ENCODE measurements at places on chromosomes 1 and 21.

DNA sequence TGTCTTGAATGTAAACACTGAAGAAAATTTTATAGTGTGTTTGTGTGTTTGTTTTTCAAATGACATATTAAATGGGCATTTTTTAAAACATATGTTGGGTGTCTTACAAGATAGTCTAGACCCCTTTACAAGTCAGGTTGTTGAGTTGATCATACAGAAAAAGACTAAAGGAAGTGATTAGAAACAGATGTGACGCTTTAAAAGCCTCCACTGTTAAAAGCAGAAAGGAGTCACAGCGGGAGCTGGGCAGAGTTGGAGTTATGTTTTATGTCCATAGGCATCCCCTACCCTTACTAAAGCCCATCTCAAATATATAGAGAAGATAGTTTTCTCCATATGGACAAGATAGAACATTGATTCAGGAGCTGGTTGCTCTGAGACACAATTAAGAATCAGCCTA is 393.9 kb downstream of the PLPP3 start:
- no peak for DNase-seq

DNA sequence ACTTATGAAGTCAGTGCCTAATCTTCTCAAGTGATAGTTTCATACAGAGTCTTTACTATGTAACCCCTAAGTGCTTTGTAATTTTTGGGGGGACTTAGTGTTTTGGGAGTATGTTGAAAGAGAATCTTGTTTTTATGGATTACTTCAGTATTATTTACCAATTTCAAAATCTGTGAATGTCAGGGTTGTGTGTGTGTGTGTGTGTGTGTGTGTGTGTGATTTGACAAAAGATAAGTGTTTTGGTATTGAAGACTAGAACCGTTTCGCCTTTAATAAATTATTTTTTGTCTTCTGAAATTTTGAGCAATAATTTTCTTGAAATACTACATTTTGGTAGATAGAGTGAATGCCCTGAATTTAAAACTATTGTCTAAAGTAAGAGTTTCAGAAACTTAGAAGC is 5.8 kb downstream of the MAGI3 start:
- DNase-seq: no peak

DNA sequence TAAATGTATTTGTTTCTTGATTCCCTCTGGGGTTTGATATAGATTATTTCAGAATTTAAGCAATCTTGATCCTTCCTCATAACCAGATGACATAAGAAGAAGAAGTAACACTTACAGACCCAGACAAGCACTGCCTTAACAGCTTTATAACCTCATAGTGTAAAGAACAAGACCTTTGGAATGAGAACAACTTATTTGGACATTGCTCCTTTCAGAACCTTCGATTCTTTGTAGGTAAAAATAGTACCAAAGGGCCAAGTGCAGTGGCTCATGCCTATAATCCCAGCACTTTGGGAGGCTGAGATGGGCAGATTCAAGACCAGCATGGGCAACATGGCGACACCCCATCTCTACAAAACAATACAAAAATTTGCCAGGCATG is 15.0 kb downstream of the TM2D1 start:
- no peak for DNase-seq

GRCh38 chr1:9437961-9438430 is 101.3 kb upstream of the SLC25A33 start:
- no peak for DNase-seq

- no peak for DNase-seq
Observed at GRCh38 chr1:32405672-32406467, 11.6 kb upstream of the BSDC1 start.

- no peak for DNase-seq
Observed at GRCh38 chr1:201072922-201073321, 39.3 kb downstream of the CACNA1S start.

- DNase-seq: no peak
Observed at GRCh38 chr1:54998100-54998499, 633 bp upstream of the BSND start.

DNA sequence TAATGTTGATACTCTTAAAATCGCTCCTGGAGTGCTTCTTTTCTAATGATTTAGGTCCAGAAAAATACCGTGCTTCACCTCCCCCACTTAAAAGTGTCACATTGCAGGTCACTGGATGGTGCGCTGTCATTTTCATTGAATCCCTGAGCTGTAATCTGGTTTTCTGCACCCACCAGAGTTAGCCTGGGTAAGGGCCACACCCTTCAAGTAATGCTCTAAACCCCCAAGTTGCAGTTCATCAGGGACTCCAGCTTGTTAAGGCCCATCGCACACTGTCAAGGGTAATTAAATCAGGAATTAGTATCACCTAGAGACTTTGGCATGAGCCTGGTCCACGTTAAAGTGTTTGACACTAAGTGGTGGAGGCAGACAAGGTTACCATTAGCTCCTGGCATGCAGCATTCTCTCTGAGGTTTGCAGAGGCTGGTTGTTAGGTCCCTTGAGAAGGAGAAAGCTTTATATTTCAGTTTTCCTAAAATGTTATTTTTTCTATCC is 34.0 kb downstream of the ASTN1 start:
- no peak for DNase-seq

DNA sequence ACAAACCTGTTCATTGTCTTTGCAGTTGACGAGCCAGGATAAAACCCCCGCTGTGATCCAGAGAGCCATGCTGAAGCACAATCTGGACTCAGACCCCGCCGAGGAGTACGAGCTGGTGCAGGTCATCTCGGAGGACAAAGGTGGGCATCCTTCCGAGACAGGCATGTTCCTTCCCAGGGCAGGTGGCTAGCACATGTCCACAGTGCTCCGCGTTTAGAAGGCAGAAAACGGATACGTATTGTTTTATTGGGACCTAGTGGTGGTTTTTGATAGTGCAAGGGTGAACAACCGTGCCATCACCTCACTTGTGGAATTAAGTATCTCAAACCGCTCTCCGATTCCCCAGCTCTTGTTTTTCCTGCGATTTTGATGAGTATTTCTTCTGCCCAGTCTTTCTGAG is 115.3 kb downstream of the COLGALT2 start:
- no peak for DNase-seq

GRCh38 chr21:41432562-41433460 is 6.8 kb downstream of the MX1 start:
- DNase-seq: no peak

DNA sequence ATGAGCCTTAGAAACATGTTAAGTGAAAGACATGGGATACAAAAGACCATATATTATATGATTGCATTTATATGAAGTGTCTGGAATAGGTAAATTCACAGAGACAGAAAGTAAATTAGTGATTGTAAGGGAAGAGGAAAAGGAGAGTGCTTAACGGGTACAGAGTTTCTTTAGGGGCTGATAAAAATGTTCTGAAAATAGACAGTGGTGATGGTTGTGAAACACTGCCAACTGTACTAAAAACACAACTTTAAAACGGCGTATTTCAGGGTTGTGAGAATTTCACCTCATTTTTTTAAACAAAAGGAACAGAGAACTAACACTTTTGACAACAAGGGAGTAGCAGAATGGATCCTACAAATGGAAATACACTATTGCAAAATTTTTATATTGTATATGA is 13.4 kb downstream of the COP1 start:
- DNase-seq: no peak

DNA sequence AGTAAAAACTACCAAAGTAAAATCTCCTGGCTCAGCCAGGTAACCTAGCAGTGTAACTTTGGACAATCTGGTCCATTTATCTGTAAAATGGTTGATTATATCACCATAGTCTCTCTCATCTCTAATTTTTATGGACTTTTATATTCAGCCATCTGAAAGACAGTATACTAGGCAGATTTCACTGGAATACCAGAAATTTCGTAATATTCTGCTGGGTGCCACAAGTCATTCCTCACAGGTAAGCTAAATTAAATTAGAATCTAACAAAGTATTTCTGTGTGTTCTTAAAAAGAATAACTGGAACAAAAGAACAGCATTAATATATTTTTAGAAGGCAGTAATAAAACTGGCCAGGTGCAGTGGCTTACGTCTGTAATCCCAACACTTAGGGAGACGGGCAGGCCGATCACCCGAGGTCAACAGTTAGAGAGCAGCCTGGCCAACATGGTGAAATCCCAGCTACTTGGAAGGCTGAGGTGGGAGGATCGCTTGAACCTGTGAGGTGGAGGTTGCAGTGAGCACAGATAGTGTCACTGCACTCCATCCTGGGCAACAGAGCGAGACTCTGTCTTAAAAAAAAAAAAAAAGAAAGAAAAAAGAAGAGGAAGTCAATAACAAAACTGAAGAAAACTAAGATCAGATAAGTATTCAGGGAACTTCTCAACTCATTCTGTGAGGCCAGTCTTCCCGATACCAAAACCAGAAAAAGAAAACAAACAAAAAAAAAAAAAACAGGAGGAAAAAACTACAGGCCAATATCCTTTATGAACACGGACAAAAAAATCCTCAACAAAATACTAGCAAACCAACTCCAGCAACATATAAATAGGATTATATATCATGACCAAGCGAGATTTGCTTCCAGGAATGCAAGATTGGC is 35.9 kb downstream of the PIK3R3 start:
- no peak for DNase-seq

DNA sequence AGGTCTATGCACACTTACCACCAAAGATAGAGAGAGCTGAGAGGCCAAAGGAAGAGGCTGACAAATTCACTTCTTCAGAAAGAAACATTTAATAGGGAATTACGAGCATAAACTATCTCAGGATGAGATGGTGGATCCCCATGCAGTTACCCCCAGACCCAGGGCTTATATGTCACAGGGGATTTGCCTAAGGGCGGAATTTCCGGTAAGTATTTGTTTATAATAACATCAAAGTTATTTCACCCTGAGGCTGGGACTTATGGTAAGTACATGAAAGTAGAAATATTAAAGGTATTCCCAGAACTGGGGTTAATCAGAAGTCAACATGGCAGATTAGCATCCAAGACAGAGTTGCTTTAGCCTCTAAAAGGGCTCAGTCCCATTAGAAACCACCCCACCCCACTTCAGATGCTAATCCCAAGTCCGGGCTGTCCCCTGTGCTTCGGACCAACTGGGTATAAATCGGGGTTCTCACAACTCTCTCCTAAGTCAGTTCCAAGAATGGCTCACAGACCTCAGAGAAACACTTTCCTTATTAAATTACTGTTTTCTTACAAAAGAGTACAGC is 247.4 kb upstream of the ZP4 start:
- no peak for DNase-seq

DNA sequence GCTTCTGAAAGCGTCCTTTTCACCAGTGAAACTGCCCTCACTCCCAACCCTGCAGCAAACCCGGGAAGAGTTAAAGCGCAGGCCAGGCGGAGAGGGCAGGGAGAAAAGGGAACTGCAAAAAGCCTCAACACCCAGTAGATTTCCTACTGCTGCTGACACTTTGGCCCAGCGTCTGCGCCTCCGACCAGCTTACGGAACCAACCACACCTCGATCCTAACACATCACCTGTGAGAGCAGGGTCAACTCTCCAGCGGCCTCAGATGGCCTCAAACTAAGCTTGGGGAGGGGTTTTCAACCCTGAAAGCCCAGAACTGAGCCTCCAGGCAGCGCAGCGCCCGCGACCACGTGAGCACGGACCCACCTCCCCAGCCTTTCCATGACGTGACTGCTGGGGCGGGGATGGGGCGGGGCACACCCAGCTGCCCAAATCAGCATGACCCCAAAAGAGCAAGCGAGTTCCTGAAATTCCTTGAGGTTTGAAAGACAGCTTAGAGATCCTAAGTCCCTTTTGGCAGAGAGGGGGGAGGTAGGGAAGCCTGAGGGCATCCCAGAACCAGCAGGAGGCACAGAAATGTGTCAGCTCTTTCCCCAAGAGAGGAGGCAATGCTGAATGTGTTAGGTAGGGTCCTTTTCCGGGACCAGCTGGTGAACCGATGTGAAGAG is 59.1 kb downstream of the ITPKB start:
- peak; percentile 73 for DNase-seq

DNA sequence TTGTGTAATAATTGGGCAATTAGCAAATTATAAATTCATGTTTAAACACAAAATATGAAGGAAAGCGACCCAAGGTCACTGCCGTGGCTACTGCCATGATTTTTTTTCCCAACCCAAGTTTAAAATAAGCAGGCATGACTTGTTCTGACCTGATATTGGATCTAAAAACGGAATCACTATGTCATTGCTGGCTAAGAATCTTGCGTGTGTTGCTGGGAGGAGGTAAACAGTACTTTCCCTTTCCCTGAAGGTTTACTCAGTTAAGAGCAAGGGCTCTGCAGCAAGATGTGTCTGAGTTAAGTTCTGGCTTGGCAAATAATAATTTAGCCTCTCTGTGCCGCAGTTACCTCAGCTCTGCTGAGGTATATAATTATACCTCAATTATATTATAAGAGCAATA is 125.7 kb upstream of the L1TD1 start:
- no peak for DNase-seq

- no peak for DNase-seq
Observed at GRCh38 chr1:160124705-160125478, 9.3 kb downstream of the ATP1A2 start.

- DNase-seq: no peak
Observed at GRCh38 chr1:166902279-166902678, 26.2 kb upstream of the TADA1 start.

GRCh38 chr1:75053207-75053606 is 81.0 kb upstream of the LHX8 start:
- DNase-seq: no peak

DNA sequence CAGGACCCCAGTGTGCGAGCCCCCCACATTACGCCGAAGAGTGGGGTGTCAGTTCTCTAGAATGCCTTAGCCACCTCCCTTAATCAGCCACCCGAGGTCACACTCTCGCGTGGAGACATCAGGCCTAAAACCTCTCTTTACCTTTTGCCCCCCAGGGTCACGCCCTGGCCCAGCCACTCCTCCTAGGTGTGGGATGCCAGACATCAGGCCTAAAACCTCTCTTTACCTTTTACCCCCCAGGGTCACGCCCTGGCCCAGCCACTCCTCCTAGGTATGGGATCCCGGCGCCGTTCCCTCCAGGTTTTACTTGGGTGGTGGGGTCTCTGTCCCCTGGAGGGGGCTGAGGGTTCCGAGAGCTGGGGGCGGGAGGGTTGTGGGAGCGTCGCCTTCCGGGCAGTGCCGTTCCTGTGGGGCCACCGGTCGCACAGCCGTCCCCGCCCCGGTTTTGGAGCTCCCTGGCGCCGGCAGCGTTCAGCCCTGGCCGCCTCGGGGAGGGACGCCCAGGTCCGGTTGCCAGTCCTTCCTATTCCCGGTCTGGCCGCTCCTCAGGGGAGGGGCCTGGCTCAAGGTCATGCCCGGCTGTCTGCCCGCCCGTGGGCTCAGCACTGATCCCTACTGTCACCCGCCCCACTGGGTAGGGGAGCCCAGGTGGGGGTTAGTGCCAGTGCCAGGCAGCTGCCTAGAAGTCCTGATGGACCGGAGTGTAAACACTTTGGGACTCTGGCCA is 882 bp downstream of the VPS13D start:
- no peak for DNase-seq

All from activated CD4-positive, alpha-beta T cell treated with anti-CD3 and anti-CD28 coated beads, Interleukin-2, amount 50 U/mL, for 4 hours (primary cell).